OCI-M1 (cell line): ENCODE measurements at places on chromosomes 4 and X.
A peak's percentile ranks its signal among the peaks of the same experiment; 100 is the strongest.

- DNase-seq = no peak
Observed at GRCh38 chr4:54395013-54395527, 166.0 kb downstream of the PDGFRA start.

GRCh38 chr4:169271692-169272007 is 894 bp upstream of the SH3RF1 start:
- no peak for DNase-seq

DNA sequence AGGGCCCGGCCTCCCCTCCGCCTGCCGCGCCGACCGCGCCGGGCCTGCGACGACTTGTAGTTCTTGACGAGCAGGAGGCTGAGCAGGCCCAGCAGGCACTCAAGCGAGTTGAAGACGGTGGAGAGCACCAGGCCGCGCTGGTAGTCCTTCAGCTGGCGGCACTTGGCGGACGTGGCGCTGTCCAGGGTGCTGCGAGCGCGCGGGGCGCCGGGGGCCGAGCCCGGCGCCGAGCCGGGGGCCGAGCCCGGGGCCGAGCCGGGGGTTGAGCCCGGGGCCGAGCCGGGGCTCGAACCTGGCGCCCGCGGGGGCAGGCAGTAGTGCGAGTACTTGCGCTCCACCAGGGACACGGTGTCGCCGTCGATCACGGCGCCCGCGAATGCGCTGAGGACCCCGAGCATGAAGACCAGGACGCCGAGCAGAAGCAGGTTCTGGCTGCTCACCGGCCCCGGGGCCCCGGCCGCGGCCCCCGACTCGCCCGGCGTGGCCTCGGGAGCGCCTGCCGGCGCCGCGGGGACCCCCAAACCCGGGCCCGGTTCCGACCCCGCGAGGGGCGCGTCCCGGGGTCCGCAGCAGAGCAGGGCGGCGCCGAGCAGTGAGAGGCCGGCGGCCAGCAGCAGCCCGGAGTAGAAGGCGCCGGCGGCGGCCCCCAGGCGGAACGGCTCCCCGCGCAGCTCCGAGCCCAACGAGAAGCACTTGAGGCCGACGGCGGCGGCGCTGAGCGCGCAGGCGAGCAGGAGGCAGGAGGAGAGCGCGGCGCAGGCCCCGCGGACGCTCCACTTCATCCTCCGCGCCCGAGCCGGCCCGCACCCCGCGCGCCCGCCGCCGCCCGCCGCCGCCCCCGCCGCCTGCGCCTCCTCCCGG is 584 bp downstream of the TMEM271 start:
- no peak for DNase-seq

- no peak for DNase-seq
Observed at GRCh38 chr4:102586002-102586643, 85.0 kb downstream of the NFKB1 start.

GRCh38 chr4:15501941-15502340 is 32.3 kb downstream of the CC2D2A start:
- no peak for DNase-seq

- DNase-seq = no peak
Observed at GRCh38 chrX:140500441-140500840, 4.4 kb downstream of the SOX3 start.

- DNase-seq = peak; percentile 49
Observed at GRCh38 chrX:149572743-149573142, 14.5 kb downstream of the MAGEA9B start.

- peak; percentile 26 for DNase-seq
Observed at GRCh38 chr4:38166082-38166481, 205.9 kb downstream of the PTTG2 start.

GRCh38 chr4:109590905-109591304 is 30.9 kb downstream of the MCUB start:
- no peak for DNase-seq

DNA sequence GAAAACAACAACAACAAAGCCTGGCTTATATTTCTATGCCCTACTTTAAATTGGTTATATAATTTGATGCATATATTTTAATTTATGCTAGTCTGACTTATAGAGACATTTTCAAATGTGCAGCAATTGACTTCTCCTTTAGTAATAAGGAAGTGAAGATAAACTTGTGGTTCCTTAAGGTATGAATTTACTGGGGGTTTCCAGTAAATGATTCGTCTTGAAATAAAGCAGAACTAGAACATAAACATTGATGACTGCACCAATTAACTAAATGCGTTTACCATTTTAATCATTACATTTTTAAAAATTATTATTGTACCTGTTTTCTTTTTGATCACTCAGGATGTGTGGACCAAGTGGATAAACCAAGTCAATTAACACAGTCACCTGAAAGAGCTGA is 99.6 kb upstream of the CCSER1 start:
- DNase-seq = peak; percentile 56

DNA sequence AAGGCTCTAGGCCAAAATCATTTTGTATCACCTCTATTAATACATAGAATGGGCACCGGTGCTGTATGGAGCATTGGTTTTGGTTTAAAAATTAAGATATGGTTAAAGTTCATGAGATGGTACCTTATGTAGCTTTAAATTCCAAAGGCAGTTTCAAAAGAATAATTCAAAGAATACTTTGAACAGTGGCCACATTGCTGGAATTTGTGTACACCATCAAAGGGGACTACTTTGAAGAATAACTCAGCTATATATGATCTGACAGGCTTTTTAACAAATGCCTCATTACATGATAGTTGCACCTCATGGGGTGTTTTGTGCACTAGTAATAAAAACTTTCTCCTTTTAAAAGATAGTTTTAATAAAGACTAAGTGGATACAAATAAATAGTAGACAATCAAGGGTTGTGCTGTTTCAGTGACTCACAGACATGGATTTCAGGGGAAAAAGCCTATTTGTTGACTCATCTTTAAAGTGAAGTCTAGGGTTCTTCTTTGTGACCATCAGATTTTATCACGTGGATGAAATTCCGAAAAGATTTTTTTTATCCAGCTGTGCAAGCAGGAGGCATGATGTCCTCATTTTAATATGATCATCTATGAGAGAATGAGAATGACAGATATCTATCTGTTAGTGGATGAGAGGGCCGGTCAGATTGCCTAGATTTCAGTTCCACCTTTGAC is 12.8 kb downstream of the MTM1 start:
- no peak for DNase-seq

DNA sequence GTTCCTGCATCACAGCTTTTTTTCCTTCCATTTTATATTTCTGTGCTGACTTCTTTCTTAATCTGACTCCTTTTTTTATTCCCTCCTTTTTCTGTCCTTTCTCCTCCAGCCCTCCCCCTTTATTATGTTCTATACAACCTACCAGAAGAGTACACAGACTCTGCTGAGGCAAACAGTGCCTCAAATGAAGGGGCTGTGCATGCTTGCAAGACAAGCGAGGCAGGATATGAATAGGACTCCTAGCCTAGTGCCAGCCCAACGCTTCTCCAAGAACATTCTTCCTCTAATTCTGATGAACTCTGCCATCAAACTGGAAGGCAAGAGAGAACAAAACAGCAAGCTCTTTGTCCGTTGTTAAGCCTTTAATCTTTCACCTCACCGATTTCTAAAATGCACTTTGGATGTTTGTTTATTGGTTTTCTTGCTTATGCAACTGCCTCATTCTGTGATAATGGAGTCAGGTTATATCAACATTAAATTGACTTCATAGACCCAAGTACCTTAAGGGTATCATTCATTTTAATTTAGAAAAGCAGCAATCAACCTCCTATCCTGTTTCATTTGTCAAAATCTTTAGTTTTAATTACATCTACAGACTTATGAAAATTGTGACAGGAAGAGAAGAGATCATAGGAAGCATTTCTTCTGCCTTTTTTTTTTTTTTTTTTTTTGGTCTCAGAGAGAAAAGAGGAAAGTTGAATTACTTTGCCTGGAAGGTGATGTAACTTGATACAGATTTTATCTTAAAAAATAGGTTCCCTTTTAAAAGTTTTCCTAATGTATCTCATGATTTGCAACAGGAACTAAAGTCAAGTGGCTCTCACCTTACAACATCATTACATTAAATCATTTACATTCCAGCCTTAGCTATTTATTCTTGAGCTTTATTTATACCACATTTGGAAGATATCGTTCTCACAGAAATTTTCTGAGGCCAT is 284.7 kb upstream of the FTHL17 start:
- no peak for DNase-seq

GRCh38 chr4:152357206-152357605 is 178.7 kb downstream of the FBXW7 start:
- no peak for DNase-seq

DNA sequence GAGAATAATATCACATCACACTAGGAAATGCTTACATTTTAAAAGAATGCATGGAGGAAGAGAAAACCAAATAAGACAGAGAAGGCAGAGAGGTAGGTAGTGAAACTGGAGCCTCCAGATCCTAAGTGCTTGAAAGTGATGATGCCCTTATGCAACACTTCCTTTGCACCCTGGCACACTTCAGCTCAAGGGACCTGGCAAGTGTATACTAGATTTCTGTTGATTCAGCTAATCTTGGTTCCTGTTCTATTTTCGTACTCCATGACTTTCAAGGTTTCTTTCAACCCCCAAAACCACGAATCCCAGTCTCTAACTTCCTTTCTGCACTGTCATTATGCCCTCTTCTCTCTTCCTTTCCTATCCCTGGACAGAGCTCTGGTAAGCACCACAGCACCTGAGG is 36.9 kb upstream of the SH3KBP1 start:
- no peak for DNase-seq

- DNase-seq = no peak
Observed at GRCh38 chr4:114368751-114369150, 229.9 kb upstream of the UGT8 start.

DNA sequence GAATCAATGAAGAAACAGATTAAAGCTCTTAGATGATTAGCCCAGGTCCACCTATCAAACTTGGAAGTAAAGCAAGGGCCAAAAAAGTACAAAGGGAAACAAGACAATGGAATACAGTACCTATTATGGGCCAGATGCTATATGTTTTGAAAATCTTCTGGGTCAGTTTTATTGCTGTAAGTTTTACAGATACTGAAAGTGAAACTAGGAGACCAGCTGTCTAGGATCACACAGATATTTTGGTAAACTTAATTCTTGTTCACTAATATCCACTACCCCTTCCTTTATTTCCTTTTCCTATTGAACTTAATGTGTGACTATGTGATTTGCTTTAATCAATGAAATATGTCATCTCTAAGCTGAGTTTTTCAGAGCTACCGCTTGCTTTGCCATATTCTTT is 505.4 kb upstream of the PITX2 start:
- DNase-seq = peak; percentile 79

DNA sequence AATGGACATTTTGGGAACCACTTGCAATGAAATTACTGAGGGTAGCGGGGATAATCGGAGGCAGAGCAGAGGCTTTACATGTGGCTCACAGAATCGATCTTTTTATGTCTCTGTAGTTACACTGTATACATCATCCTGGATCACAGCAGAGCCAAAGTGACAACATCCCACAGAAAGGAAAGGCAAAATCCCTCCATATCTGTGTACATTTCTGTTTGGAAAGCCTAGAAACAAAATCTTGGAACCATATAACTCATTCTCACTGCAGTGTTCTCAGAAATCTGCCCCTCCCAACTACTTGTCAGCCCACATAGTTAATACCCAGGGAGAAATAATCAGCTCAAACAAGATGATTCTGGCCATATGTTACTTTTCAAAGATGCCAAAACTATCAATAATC is 211.6 kb downstream of the DCLK2 start:
- DNase-seq = no peak

GRCh38 chrX:32842053-32842452 is 369.3 kb downstream of the DMD start:
- DNase-seq = peak; percentile 46

- DNase-seq = no peak
Observed at GRCh38 chr4:107037199-107037584, 1.1 kb upstream of the DKK2 start.
